ENCODE measurements at places on chromosomes 16 and 17.

GRCh38 chr17:47009759-47010594 lies 30.9 kb upstream of the RPRML start:
- no peak for DNase-seq

- DNase-seq, result no peak
These were observed 199.9 kb downstream of the ZFHX3 start for GRCh38 chr16:72848028-72848400.

DNA sequence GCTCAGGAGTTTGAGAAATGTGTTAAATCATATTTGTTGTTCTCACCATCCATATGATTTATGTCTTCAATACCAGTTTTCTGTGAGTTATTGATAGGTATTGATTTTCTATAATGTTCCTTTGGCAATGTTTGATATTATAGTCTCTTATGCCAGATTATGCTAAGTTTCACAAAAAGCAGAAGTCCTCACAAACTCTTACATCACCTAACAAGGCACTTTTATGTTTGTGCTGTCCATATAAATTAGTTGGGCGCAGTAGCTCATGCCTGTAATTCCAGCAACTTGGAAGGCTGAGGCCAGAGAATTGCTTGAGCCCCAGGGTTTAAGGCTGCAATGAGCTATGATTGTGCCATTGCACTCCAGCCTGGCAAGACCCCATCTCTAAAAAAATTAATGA lies 12.6 kb upstream of the UQCRC2 start:
- DNase-seq, result no peak

DNA sequence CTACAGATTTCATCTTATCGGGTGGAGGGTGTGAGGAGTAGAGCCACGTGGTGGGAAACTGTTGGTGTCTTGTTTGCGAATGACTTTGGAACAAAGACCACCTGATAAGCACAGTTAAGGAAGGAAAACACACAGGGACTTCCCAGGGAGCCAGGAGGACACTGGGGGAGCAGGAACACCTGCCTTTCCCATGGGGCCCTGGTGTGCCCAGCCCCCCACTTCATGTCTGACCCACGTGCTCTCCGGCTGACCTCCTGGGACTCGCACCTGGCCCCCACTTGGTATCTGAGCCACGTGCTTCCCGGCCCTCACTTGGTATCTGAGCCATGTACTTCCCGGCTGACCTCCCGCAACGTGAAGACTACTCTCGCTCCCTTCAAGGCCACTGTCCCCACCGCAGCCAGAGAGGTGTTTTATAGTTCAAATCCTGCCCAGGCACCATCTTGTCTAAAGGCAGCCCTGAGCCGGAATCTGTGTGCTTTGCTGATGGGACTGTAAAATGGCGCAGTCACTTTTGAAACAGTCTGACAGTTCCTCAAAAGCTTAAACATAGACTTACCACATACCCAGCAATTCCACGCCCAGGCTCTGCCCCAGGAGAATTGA lies 5.4 kb upstream of the CSNK1D start:
- DNase-seq, result no peak

GRCh38 chr17:57601143-57601735 lies 143.9 kb downstream of the CCDC182 start:
- no peak for DNase-seq

DNA sequence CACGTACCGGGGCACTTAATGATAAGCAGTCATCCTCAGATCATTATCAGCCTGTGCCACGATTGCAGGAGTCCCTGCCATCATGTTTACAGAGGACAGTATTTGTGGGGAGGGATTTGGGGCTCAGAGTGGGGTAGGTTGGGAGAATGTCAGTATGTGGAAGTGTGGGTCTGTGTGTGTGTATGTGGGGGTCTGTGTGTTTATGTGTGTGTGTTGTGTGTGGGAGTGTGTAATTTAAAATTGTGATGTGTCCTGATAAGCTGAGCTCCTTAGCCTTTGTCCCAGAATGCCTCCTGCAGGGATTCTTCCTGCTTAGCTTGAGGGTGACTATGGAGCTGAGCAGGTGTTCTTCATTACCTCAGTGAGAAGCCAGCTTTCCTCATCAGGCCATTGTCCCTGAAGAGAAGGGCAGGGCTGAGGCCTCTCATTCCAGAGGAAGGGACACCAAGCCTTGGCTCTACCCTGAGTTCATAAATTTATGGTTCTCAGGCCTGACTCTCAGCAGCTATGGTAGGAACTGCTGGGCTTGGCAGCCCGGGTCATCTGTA lies 13.5 kb upstream of the EFCAB13 start:
- no peak for DNase-seq

Measured in stimulated activated CD4-positive, alpha-beta T cell treated with anti-CD3 and anti-CD28 coated beads, TNF-alpha, amount 100 ng/mL, for 24 hours (primary cell).